ENCODE measurements at places on chromosomes 5 and 9.
A peak's percentile ranks its signal among the peaks of the same experiment; 100 is the strongest.

GRCh38 chr5:140041492-140042392 is 1.4 kb downstream of the NRG2 start:
- peak; percentile 71 for DNase-seq

GRCh38 chr5:91645347-91645746 is 262.2 kb upstream of the ARRDC3 start:
- DNase-seq, result no peak

DNA sequence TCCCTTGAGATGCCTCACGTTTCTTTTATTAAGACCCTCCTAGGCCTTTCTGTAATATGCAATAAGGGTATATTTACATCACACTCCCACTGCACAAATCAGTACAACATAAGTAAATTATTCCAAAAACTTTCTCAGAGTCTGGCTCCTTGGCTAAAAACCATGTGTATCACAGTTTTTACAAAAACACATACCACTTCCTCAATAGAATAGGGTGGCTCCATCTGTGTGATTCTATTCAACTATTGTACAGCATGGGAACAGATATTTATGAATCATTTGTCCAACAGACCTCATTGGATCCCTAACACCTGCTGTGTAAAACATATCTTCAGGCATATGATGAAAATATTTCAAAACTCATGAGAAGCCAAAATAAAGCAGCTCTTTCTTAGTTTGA is 502.7 kb downstream of the EFNA5 start:
- DNase-seq, result no peak

GRCh38 chr5:94314460-94315131 is 303.8 kb downstream of the KIAA0825 start:
- no peak for DNase-seq

DNA sequence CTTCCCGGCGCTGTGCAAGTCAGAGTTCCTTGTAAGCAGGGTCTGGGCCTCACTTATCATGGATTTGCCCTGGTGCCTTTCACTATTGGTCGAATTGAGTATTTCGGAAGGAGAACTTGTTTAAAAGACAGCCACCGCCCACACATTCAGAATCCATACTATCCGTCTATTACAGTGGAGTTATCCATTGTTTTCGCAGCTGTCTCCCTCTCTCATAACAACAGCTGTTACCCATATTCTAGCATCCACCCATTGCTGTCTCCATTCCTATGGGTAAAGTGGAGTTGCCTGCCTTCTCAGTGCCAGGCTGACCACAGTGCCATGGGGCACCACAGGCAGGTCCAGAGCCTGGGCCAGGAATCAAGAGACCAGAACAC is 20.2 kb downstream of the FAXDC2 start:
- no peak for DNase-seq

- DNase-seq, result no peak
Observed at GRCh38 chr5:23461576-23461975, 45.8 kb upstream of the PRDM9 start.

- no peak for DNase-seq
Observed at GRCh38 chr5:33890131-33891032, 1.4 kb downstream of the ADAMTS12 start.

- no peak for DNase-seq
Observed at GRCh38 chr9:17929506-17929905, 350.6 kb downstream of the SH3GL2 start.

GRCh38 chr5:34511915-34512314 is 144.2 kb upstream of the RAI14 start:
- peak; percentile 78 for DNase-seq

GRCh38 chr5:59728356-59728755 is 165.2 kb downstream of the PDE4D start:
- no peak for DNase-seq

DNA sequence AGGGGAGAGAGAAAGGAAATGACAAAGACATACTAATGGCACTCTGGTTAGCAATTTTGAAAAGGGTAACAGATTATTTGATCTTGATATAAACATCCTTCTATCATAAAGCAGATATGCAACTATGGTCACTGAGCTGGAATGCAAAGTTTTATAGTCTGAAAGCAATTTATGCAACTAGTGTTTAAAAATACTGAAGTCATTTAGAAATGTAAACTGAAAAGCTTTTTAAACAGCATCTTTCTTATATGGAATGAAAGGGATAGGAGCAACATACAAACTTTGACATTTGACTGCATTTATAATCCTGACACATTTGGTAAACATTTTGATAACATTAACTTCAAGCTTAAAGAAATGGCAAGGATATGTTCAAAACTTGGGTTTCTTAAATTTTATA is 28.7 kb upstream of the ADAMTS19 start:
- no peak for DNase-seq

DNA sequence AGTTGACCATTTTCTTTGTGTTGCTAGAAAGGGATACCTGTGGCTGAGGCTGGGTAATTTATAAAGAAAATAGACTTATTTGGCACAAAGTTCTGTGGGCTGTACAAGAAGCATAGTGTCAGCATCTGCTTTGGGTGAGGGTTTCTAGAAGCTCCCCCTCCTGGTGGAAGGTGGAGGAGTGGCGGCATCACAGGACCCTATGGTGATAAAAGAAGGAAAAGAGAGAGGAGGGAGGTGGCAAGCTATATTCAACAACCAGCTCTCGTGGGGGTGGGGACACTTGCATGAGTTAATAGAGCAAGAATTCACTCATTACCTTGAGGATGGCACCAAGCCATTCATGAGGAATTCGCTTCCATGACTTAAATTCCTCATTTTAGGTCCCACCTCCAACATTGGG is 2041.4 kb upstream of the CDH9 start:
- no peak for DNase-seq

DNA sequence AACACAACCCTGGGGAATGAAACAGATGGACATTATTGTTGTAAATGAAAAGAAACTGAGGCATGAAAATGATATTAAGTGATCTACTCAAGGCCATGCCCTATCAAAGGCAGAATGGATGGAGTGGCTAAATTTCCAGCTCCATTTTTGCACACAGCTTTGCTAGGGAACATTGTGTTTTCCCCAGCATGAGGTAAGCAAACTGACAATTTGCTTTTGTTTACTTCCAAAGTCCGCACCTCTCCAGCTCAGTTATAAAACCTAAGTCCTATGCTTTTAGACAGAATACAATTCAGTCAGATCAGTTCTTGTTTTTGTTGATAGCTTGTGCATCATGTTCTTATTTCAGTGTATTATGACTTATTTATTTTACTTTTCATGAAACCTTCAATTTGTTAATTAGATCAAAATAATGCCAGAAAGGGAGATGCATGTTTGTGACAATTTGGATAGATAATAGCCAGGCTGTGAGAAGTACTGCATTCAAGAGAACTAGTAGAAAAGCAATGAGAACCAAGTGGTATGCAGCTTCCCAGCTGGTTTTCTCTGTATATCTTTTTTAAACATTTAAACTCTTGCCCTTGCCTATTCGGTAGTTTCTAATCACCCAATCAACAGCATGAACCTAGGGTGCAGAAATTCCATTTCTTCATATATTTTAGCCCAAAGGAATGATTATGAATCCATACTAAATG is 380.8 kb downstream of the SPATA31D1 start:
- no peak for DNase-seq

GRCh38 chr9:98147582-98147981 is 28.6 kb upstream of the TRIM14 start:
- DNase-seq, result no peak

DNA sequence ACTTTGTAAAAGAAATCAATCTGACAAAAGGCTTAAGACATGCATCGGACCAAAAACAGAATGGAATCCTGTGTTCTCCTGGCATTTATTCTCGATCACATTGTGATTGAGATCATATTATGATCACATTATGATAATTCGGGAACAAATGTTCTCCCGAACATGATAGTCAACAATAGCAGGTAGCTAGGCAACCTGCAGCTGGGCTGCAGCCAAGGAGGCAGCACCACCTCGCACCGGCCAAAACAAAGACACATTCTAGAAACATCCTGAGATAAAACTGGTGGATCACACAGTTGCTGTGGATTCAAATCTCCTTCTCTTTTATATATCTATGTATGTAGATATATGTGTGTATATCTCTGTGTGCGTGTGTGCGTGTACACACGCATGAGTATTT is 480.6 kb upstream of the CYLC2 start:
- no peak for DNase-seq

DNA sequence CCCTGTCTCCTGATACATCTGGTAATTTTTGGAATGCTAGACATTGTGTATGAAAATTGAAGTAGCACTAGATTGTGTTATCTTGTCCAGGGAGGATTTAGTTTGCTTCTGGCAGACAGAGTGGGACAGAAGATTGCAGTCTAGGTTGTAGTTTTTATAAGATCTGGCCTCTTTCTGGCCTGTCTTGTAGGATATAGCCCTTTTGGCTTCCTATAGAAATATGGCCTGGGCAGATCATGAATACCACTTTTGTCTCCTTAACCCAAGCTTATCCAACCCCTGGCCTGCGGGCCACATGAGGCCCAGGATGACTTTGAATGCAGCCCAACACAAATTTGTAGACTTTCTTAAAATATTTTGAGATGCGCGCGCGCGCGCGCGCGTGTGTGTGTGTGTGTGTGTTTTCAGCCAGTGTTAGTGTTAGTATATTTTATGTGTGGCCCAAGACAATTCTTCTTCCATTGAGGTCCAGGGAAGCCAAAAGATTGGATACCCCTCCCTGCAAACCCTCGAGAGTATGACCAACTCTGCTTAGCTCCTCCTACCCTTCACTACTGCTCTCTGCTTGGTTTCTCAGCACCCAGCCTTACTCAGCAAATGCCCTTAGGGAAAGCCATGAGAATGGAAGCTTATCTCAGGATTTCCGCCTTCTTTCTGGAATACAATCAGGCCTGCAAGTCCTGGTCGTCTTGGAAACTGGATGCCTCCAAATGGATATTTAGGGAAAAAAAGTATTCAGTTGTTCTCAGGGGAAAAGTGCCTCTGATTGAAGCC is 26.5 kb downstream of the ANKRD33B start:
- no peak for DNase-seq

- no peak for DNase-seq
Observed at GRCh38 chr9:75941577-75942311, 51.3 kb downstream of the PCSK5 start.

DNA sequence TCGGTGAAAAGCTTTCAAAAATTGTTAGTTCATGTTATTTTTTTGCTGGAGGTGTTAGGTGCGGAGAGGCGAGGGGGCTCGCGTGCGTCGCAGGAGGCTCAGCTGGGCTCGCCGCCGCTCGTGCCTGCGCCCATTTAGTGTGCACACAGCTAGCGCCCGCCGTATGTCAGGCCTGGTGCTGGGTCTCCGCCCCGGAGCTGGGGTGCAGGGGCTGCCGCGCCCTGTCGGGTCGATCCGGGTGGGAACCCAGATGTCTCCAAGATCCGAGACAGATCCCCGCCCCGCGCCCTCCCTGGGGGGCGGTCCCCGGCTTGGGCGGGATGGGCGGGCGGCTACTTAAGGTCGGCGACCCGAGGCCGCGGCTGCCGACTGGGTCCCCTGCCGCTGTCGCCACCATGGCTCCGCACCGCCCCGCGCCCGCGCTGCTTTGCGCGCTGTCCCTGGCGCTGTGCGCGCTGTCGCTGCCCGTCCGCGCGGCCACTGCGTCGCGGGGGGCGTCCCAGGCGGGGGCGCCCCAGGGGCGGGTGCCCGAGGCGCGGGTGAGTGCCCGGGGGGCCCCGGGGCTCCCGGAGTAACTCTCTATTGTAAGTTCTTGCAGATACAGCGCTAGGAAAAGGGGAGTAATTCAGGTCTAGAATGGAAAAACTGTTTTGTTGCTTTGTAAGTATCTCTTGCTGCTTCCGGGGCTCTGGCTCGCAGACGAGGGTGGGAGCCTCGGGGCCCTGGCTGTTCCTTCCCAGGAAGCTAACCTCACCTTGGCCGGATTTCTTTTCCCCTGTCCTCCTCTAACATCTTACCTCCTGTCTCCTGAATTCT is 31.7 kb downstream of the GSN start:
- DNase-seq, result peak; percentile 84

GRCh38 chr5:36870399-36871040 is 6.0 kb upstream of the NIPBL start:
- DNase-seq, result no peak

GRCh38 chr9:3088219-3088618 is 244.3 kb upstream of the PUM3 start:
- no peak for DNase-seq

DNA sequence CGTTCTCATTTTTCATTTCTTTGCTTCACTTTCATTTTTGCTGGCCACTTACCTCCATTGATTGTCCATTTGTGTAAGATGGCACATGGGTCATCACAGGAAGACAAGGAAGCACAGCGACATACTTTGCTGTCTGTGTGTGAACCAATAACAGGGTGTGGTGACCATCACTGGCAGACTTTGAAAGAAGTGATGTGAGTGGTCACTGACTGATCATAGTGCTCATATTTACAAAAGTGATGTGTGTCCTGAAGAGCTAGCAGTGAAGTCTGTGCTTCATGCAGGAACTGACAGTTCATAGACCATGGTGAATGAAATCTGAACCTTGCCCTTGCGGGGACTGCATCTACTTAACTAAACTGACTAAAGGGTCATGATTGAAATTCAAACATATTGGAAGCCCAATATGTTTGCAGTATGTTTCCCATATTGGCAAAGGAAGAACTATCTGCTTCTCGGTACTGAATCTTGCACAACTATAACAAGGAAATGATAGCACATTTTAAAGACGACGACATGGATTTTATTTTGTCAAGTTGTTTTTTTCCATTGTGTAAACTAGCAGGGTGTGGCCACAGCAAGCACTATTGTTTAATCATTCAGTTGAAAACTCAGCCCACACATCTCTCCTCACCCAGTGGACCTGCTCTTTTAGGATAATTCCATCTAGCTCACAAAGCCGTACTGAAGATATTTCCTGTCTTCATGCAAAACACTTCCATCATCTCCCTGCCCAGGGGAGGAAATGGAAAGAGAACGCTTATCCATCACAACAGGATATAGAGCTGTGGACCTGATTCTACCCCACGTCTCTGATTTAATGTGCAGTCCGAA is 232.0 kb upstream of the ANKRD55 start:
- DNase-seq, result no peak

Measured in sciatic nerve (tissue), 2 donors.